Thoracic aorta (tissue), 2 donors: ENCODE measurements at places on chromosomes 16 and 17. TPM values are rescaled to one million over a fixed set of nuclear protein-coding genes. Genes with fewer than 3 reads are reported as not detected.

- H3K27me3 ChIP-seq = no peaks in the 10 kb centered on the region
- no peak overlapping the region for H3K4me3 ChIP-seq
- H3K36me3 ChIP-seq = no peaks in the 10 kb centered on the region
- no peak overlapping the region for H3K27ac ChIP-seq
- DNase-seq = no peak
- H3K4me1 ChIP-seq = peaks cover 16% of the 10 kb centered on the region
Measured at GRCh38 chr17:77727037-77727615, 231.4 kb upstream of the TNRC6C start.

DNA sequence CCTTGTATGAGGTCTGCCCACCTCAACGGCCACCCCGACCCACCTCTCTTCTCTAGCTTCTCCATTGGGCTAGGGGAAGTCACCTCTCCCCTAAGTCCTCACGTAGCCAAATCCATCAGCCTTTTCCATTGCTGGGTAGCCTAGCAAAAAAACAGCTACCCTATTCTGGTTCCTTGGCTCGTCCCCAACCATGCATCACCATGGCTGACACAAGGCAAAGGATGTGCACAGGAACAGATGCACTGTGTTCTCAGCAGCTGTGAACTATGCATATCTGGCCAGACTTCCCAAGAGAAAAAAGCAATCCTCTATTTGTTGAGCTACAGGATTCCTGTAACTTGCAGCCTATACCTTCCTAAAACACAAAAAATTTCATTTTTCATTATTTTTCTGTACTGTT is 22.0 kb upstream of the FLCN start:
- H3K27me3 ChIP-seq = no peaks in the 10 kb centered on the region
- no peak overlapping the region for H3K27ac ChIP-seq
- DNase-seq = no peak

Gene DOC2B
- 4.2 TPM for total RNA-seq

DNA sequence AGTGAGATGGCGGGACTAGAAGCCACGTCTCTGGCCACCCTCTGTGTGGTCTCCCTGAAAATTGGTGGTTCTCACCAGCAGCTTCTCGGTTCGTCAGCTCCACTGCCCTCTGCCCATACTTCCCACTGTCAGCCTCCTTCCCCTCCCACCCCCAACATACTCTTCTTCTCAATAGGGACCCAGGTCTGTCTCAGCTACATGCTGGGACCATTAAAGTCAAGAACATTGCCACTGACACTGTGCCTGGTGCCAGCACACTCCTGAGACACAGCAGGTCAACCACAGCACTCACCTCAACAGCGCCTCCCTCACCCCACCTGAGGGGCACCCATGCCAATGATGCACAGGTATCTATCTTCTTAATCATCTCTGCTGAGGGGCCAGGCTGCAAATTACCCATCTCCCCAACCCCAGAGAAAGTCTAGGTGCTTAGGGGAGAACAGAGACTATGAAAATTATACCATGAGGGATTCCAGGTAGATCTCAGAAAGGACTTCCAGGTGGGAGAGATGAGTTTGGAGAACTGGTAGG is 1.3 kb downstream of the PLXDC1 start:
- H3K4me1 ChIP-seq = peaks cover 11% of the 10 kb centered on the region
- no peaks in the 10 kb centered on the region for H3K27me3 ChIP-seq
- H3K27ac ChIP-seq = no peak overlapping the region
- no peak for DNase-seq
- no peaks in the 10 kb centered on the region for H3K36me3 ChIP-seq
- H3K4me3 ChIP-seq = no peak overlapping the region

DNA sequence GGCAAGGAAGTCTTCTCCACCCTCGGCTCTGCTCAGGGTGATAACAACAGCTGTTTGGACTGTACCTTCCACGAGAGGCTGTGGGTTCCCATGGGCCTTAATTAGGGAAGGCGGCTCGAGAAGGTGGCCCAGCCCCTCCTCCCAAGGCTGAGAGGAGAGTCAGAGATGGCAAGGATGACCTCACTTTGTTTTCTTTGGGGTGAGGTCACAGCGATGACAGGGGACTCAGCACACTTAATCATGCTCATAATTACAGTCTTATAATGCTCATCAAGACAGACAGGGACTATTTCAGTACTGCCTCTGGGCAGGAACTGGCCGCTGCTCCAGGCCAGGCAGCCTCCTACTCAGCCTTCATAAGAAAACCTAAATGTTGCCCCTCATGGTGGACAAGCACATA is 19.7 kb downstream of the WFDC1 start:
- no peak for DNase-seq
- no peak overlapping the region for H3K4me3 ChIP-seq
- no peak overlapping the region for H3K27ac ChIP-seq
- no peaks in the 10 kb centered on the region for H3K36me3 ChIP-seq
- no peaks in the 10 kb centered on the region for H3K4me1 ChIP-seq

DNA sequence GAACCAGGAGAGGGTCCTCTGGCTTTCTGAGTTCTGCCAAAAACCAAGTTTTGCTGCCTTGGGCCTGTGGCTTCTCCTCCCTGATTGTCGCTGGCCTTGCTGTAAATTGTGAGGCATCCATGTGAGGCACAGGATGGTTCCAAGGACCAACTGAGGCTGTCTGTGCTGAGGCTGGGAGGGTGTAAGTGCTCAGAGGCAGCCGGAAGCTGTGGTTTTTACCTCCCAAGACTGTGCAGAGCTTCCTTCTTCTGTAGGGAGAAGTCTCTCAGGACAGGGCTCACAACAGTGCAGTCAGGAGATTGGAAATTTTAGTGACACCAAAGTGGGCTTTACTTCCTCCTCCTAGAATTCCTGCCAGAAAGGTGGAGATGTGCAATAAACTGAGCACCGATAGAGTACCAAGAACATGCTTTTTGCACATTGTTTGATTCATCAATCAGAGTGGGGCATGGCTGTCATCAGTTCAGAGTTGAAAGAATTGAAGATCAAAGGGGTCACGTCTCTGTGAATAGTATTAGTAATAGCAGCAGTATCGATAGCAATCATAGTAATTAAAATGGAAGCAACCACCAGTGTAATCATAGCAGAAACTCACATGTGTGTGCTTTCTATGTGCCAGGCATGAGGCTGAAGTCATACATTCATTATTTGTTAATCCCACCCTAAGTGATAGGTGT is 467.1 kb downstream of the WWOX start:
- H3K27ac ChIP-seq = no peak overlapping the region
- H3K27me3 ChIP-seq = no peaks in the 10 kb centered on the region
- no peaks in the 10 kb centered on the region for H3K36me3 ChIP-seq
- no peaks in the 10 kb centered on the region for H3K4me1 ChIP-seq

DNA sequence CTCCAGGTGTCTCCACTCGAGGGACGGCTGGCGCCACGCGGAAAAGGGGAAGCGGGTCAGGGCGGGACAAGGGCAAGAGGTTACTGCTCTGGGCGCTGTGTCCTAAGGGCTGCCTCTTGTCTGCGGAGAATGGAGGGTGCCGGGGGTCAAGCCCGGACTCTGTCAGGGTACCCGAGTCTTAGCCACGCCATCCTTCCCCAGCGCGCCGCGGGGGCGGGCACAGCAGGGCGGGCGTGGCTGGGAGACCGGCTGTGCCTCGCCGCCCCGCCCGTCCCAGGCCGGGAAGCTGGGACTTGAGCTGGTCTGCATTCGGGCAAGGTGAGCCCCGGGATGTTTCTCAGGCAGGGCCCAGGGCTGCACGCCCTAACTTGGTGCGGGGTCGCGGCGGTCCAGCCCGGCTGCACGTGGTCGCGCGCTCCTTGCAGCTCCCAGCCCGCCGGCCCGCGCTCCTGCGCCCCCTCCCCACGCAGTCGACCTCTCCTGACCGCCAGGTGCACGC is 6.2 kb upstream of the ACTG1 start:
- peaks cover 41% of the 10 kb centered on the region for H3K4me1 ChIP-seq
- H3K27me3 ChIP-seq = no peaks in the 10 kb centered on the region
- H3K27ac ChIP-seq = peak overlapping the region; percentile 99
- H3K36me3 ChIP-seq = no peaks in the 10 kb centered on the region
- DNase-seq = no peak
- H3K4me3 ChIP-seq = peak overlapping the region; percentile 99

Gene CCL5
- total RNA-seq = 6.2 TPM

DNA sequence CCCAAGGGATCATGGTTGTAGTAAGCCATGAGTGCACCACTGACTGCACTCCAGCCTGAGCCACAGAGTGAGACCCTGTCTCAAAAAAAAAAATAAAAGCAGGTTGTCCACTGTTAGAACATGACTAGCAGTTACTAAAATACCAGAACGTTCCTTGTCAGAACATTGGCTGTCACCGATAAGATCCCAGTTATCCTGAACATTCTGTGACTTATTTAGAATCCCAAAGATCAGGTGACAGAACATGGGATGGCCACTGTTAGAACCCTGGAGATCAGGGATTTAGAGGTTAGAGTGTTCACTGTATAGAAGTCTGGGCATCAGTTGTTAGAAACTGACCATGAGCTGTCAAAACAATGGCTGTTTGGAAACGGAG is 8.6 kb downstream of the CES4A start:
- peak overlapping the region; percentile 83 for H3K27ac ChIP-seq
- no peaks in the 10 kb centered on the region for H3K36me3 ChIP-seq
- peaks cover 42% of the 10 kb centered on the region for H3K4me1 ChIP-seq
- DNase-seq = no peak

GRCh38 chr17:67491681-67492024 is 114.6 kb downstream of the PITPNC1 start:
- H3K27me3 ChIP-seq = no peaks in the 10 kb centered on the region
- H3K27ac ChIP-seq = no peak overlapping the region
- peaks cover 16% of the 10 kb centered on the region for H3K4me1 ChIP-seq
- no peak overlapping the region for H3K4me3 ChIP-seq
- no peak for DNase-seq
- H3K36me3 ChIP-seq = no peaks in the 10 kb centered on the region

Gene ZSCAN10
- total RNA-seq = not detected

DNA sequence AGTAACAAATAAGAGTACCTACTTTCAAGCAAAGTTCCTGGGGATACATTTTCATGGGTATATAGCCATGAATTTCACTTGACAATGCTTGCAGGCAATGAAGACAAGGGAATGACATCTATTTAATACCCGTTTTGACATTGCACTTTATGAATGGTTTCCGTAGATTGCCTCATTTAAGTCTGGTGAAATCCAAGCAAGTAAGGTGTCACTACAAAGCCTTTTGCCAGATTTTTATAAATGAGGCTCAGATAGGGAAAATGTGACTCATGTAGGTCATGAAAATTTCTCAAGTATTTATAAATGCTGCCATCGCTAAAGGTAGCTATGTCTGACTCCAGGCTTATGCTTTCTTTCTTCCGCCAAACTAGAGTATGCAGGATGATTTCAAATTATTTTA is 644.3 kb downstream of the CDH8 start:
- H3K36me3 ChIP-seq = no peaks in the 10 kb centered on the region
- no peaks in the 10 kb centered on the region for H3K4me1 ChIP-seq
- no peak overlapping the region for H3K4me3 ChIP-seq
- no peak overlapping the region for H3K27ac ChIP-seq

Gene OXLD1
- total RNA-seq = 33.6 TPM

DNA sequence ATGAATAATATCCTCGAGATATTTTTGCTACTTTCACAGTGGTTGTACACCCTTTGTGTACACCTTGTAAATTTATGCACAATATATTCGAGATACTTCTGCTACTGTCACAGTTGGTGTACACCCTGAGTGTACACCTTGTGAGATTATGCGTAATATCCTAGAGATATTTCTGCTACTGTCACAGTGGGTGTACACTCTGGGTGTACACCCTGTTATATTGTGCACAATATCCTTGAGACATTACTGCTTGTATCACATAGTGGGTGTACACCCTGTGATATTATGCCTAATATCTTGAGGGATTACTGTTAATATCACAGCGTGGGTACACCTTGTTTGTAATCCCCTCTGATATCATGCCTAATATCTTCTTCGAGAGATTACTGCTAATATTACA is 7.2 kb upstream of the NUDT7 start:
- H3K27me3 ChIP-seq = no peaks in the 10 kb centered on the region
- no peak for DNase-seq
- H3K4me3 ChIP-seq = no peak overlapping the region
- no peak overlapping the region for H3K27ac ChIP-seq
- H3K4me1 ChIP-seq = no peaks in the 10 kb centered on the region

Gene MT1E
- total RNA-seq = 106 TPM

GRCh38 chr16:50274326-50275097 is 8.2 kb downstream of the ADCY7 start:
- no peak overlapping the region for H3K27ac ChIP-seq
- H3K4me3 ChIP-seq = peak overlapping the region; percentile 55
- no peaks in the 10 kb centered on the region for H3K27me3 ChIP-seq

DNA sequence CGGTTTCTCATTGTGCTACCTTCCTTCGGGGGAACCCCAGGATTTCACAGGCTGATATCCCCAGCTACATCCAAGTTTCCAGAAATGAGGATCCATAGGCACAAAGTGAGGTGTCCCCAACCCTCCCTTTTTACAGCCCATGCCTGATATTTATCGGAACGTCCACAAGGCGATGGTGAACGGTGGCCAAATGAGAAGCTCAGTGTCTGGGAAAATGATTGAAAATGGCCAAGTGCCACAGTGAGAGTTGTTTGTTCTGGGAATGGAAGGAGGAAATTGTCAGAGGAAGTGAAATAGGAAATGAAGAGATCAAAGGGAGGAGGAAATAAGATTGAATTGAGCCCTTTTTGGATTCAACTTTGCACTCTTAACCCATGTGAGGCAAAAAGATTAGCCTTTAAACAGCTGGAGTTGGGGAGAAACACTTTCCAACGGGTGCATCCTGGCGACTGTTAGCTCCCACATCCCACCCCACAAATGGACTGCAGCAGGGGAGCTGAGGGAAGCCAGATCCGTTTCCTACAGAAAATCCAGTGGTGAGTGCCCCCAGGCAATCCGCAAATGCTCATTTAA is 294.4 kb upstream of the IRX5 start:
- H3K4me1 ChIP-seq = peaks cover 15% of the 10 kb centered on the region
- H3K4me3 ChIP-seq = no peak overlapping the region
- H3K27ac ChIP-seq = no peak overlapping the region
- no peaks in the 10 kb centered on the region for H3K36me3 ChIP-seq

Gene TCAP
- total RNA-seq = 6.4 TPM

Gene ERN1
- 22.7 TPM for total RNA-seq

Gene FLYWCH2
- total RNA-seq = 52.2 TPM

GRCh38 chr16:16163571-16163970 is 59.7 kb downstream of the ABCC6 start:
- no peak overlapping the region for H3K4me3 ChIP-seq
- H3K4me1 ChIP-seq = no peaks in the 10 kb centered on the region
- no peaks in the 10 kb centered on the region for H3K27me3 ChIP-seq
- no peak overlapping the region for H3K27ac ChIP-seq

Gene KRT36
- total RNA-seq = not detected

Gene PIPOX
- total RNA-seq = 7.8 TPM

GRCh38 chr17:48004983-48005382 is 32.6 kb downstream of the COPZ2 start:
- no peak overlapping the region for H3K27ac ChIP-seq
- no peaks in the 10 kb centered on the region for H3K36me3 ChIP-seq
- H3K4me1 ChIP-seq = peaks cover 8% of the 10 kb centered on the region
- DNase-seq = no peak

GRCh38 chr17:28953444-28954118 is 2.3 kb upstream of the PHF12 start:
- H3K27ac ChIP-seq = no peak overlapping the region
- no peaks in the 10 kb centered on the region for H3K27me3 ChIP-seq
- H3K4me1 ChIP-seq = peaks cover 2% of the 10 kb centered on the region

GRCh38 chr17:44221862-44222111 is 2.3 kb upstream of the UBTF start:
- peak overlapping the region; percentile 96 for H3K27ac ChIP-seq
- H3K4me1 ChIP-seq = peaks cover 40% of the 10 kb centered on the region
- no peak for DNase-seq
- H3K27me3 ChIP-seq = no peaks in the 10 kb centered on the region

Gene MYH2
- total RNA-seq = 11.9 TPM

GRCh38 chr17:79748295-79749099 is 17.8 kb downstream of the ENPP7 start:
- H3K27ac ChIP-seq = no peak overlapping the region
- peaks cover 39% of the 10 kb centered on the region for H3K27me3 ChIP-seq
- peaks cover 9% of the 10 kb centered on the region for H3K4me1 ChIP-seq
- no peak overlapping the region for H3K4me3 ChIP-seq
- H3K36me3 ChIP-seq = no peaks in the 10 kb centered on the region
